T-cell (primary cell): ENCODE measurements at places on chromosomes 7 and 10.

GRCh38 chr10:37856881-37857286 lies 526 bp downstream of the ZNF248 start:
- DNase-seq: peak; percentile 29

GRCh38 chr10:48604991-48605508 lies at the start of gene ARHGAP22:
Gene ARHGAP22 (minus strand): TSS chr10:48605073. CDS start chr10:48604796, 277 bp downstream.
- no peak for DNase-seq

GRCh38 chr10:109934958-109935793 lies 11.9 kb upstream of the XPNPEP1 start:
- no peak for DNase-seq

DNA sequence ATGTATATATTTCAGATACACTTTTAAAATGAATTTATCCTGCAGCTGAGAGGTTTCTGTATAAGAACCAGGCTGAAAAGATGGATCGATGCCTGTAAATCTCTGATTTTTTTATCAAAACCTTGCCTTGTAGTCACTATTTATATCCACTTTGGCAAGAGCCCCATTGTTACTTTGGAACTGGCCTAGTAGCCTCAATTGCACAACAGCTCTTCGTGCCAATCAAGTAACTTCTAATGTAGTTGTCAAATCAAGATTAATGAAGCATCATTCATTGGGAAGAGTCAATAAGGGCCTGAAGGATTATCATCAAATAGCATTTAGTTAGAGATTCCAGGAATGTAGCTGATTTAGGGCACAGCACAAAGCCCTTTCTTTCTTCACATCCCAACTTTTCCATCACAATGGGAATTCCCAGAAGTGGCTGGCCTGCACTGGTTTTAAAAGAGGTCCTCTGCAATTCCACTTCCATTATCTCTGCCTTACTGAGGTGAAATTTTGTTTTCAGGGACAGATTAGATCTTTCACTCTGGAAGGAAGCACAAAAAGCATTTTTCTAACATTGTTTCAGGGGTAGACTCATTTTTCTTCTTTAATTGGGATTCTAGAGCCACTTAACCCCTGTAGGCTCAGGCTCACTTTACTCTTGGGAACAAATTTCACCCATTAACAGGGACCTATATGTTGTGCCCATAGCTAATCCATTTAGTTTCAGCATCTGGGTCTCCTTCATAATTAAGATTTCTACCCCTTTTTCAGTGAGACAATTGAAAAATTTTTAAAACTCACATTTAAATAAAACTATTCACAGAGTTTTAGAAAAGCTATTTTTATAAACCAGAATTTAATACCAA lies 97.8 kb downstream of the CALCR start:
- DNase-seq: no peak

- DNase-seq: no peak
These were observed at the start of gene PCDH15 for GRCh38 chr10:54800741-54801421. Gene PCDH15 (minus strand): TSS chr10:54801231. CDS start chr10:54664262, 136,969 bp downstream.

- no peak for DNase-seq
These were observed 151.6 kb downstream of the EMX2 start for GRCh38 chr10:117694190-117694589.

- DNase-seq: no peak
These were observed 8.7 kb downstream of the ATP6V0E2 start for GRCh38 chr7:149882248-149883047.

- DNase-seq: no peak
These were observed 5.8 kb upstream of the AOC1 start for GRCh38 chr7:150846291-150847115.

- DNase-seq: no peak
These were observed 9.4 kb upstream of the ANKRD22 start for GRCh38 chr10:88861036-88861435.

GRCh38 chr7:27641581-27642230 lies 21.0 kb downstream of the HIBADH start:
- DNase-seq: no peak

DNA sequence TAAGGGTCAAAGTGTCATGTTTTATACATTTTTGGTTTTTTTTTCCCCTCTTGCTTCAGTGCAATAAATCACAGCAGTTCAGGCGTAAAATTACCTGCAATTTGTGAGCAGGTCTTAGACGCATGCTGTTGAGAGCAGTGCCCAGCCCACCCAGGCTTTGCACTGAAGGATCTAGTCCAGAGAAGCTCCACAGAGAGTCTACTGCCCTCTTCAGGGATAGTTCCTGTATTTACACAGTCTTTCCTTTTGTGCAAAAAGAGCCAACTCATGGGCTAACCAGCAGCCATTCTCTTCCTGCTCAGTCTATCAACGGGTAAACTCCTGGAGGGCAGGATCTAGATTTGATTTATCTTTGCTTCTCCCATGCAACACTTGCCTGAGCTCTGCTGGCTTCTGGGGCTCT lies 82.2 kb upstream of the NAMPT start:
- DNase-seq: no peak

DNA sequence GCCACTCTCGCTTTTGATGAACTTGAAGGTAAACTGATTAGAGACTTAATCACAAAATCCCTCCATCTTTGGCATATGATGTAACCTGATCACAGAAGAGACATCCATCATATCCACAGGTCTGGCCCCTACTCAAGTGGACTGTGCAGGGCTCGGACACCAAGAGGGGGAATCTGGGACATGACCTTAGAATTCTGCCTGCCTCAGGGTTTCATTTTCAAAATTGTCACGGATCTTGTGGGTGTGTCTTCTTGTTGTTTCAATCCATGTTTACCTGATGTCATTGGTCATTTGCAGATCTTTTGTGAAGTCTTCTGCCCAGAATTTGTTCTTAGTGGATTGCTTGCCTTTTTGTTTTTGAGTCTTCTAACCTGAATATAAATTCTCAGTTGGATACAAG lies 5.9 kb upstream of the ARMS2 start:
- no peak for DNase-seq

DNA sequence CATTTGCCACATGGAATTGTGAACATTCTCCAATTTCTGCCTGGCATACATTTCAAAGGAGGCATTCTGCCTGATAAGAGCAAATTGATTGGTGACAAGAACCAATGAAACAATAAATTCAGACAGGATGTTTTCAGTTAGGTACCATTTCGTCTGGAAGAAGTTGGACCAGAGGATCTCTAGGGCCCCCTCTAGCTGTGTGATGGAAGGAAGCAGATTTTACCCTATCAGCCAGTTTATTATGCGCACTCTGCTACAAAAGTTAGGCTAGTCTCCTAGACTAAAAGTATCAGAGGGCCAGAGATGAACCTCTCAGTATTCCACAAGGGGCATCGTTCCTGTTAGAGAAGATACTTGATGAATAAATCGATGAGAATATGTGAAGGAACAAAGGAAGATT lies 118.0 kb downstream of the BUB3 start:
- no peak for DNase-seq

DNA sequence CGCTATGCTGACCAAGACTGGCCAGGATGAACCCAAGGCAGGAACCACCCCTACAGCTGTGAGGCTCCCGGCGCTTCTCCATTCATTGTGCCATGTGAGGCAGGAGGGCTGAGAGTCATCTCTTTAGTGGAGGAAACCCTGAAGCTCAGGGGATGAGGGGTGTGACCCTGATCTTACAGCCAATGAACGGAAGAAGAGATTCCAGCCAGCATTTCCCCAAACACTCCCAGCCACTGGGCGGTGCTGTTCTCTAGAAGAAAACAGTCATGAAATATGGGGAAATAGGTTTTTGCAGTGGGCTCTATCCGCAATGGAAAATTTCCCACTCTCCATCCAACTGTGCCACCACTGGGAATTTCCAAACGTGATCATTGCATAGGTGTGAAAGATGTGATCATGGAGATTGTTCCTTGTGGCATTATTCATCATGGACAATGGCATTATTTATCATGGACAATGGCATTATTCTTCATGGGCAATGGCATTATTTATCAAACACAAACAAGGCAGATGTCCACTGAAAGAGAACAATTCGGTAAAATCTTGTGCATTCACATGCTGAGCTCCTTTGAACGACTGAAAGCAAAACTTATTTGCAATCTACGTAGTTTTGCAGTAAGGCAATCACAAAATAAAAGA lies 14.0 kb upstream of the SLC18A2 start:
- DNase-seq: no peak

DNA sequence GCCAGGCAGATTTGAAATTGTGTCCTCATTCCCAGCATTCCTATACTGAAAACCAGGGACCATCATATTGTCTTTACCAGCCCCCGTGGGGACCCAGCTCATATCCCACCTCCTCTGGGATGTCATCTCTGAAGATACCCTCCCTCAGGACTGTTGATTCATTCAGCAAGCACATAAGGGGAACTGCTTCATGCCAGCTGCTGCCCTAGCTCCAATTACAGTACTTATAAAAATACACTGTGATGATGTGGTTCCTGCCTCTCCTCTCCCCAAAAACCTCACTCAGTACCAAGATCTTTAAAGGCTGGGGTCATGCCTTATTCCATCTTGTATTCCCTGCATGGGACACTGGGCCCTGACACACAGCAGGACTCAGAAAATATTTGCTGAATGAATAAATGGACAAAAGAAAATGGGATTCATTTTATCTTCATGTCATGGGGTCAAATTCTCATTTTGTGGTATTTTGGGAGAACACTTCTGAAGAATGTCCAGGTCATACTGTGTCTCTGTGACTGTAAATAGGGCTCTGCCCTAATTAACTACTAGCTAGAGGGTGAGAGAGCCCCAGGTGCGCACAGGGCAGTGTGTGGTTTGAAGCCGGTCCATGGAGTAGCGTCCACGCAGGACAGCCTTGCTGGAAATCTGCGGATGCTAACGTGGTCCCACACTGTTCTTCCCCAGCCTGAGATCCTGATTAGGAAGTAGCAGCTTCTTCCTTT lies 29.0 kb upstream of the DAGLB start:
- DNase-seq: no peak

DNA sequence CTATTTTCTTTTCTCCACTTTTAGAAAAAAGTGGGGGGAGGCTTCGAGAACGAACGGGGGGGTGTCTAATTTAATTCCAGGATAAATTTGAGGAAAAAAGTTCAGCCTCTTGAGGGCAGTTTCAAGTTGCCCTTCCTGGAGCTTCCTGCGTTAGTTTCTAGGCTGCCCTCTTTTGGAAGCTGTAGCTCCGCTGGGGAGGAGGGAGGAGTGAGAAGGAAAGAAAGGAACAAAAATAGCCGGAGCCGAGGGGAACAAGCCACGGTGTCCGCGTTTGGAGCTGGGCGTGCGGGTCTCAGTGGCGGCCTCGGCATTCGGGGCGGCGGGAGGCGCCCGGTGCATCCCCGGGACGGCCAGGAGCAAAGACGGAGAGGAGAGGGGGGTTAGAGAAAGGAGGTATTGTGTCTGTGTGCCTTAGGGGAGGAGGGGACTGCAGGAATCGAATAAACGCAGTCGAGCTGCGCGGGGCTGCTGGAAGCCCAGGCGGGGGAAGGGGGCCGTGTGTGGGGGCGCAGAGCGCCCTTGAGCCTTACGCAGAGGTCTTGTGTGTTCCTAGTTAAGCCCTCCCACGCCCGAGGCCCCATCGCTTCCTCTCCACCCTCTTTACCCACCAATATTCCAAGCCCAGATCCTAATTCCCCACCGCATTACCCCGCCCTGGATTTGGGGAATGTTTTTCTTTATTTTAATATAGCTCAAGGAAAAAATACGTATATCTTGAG lies 2.0 kb upstream of the TNRC18 start:
- no peak for DNase-seq

GRCh38 chr7:70477036-70478010 lies 654.6 kb upstream of the GALNT17 start:
- DNase-seq: no peak

- DNase-seq: no peak
These were observed 2.0 kb upstream of the GDF10 start for GRCh38 chr10:47297866-47298540.

DNA sequence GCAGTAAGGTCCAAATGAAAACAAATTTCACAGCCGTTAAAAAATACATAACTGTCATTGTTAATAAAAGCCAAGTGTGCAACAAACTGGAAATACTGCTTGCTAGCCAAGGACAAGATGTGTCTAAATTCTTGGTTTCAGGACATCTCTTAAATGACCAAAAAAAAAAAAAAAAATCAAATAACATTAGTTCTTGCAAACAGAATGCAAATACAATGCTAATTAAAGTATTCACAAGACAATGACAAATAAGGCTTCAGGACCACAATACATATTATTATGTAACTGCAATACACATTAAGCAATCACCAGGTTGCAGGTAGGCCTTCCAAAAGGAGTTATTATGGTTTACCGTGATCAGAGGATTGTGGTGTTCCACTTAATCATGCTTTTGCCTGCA lies 3.6 kb downstream of the ARHGAP21 start:
- DNase-seq: no peak

DNA sequence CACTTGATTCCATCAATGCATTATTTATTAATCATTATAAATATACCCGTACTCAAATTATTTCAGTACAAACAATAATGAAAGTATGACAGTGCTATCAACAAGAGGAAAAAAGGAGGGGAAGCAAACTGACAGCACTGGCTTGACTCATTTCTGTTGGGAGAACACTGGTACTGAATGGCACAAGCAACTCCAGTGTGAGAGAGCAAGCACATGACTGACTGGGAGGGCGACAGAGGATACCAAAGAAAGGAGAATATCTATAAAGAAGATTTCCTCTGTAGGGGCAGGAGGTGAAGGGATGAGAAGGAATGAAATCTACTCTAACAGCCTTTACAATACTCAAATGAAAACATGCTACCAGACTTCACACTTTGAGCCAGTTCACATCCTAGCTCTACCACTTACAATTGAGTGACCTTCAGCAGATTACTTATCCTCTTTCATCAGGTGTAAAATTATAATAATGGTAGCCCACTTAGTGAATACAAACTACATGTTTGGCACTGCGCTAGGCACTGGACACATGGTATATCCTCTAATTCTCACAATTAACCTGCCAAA lies 1.5 kb downstream of the USP54 start:
- DNase-seq: no peak

DNA sequence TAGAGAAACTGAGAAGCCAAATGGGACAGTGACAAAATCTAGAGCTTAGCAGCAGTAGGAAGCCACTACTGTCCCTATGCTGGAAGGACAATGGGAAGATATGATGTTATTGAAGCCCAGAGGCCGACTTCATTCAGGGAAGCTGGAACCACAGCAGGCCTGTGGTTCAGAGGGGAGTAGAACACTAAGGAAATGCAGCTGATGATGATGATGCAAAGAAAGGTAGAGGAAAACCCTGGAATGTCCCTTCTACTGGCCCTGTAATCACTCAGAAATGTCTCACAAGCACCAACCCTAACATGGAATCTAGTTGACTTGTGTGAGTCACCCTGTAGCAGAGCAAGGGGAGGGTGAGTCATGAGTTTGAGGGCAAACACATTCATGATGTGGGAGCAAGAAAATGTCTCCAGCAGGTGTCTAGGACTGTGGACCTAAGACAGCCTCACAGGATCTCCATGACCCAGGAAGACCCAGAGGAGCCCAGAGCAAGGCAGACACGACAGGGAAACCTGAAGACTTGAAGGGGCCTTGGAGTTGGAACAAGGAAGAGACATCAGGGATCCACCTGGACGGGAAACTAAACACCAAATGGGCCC lies 37.0 kb upstream of the LRRC17 start:
- DNase-seq: no peak

DNA sequence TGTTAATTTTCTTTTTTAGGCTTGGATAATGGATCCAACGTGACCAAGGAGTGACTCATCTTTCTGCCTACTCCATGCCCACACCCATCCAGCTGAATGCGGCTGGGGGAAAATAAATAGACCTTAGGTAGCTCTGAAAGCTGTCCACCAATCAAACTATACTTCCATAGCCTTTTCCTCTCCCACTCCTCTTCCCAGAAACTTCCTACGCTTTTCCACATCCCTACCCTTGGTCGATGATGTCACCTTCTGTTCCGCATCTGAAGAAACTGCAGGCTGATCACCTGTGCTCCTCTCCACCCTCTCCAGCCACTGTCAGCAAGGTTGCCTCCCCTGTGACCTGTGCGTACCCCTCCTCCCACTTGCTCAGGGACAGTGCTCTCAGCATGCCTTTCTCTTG lies 359.8 kb upstream of the KLF6 start:
- no peak for DNase-seq
